Large intestine (tissue), 12 donors: ENCODE measurements at places on chromosomes 16 and 17. TPM values are rescaled to one million over a fixed set of nuclear protein-coding genes. Genes with fewer than 3 reads are reported as not detected.

The CPHXL2 gene
- polyA plus RNA-seq = 0.06 TPM

The FTSJ3 gene
- 49.6 TPM for polyA plus RNA-seq

The SOX8 gene
- 3.7 TPM for polyA plus RNA-seq

The MT3 gene
- 0.97 TPM for polyA plus RNA-seq

The CCL16 gene
- 0.19 TPM for polyA plus RNA-seq

The PIK3R5 gene
- 3.2 TPM for polyA plus RNA-seq

The TMEM92 gene
- 75.9 TPM for polyA plus RNA-seq

The INCA1 gene
- polyA plus RNA-seq = 4.6 TPM

The GDPD3 gene
- 18.1 TPM for polyA plus RNA-seq

The HELZ gene
- polyA plus RNA-seq = 25.7 TPM

The ABCC6 gene
- polyA plus RNA-seq = 88.3 TPM

DNA sequence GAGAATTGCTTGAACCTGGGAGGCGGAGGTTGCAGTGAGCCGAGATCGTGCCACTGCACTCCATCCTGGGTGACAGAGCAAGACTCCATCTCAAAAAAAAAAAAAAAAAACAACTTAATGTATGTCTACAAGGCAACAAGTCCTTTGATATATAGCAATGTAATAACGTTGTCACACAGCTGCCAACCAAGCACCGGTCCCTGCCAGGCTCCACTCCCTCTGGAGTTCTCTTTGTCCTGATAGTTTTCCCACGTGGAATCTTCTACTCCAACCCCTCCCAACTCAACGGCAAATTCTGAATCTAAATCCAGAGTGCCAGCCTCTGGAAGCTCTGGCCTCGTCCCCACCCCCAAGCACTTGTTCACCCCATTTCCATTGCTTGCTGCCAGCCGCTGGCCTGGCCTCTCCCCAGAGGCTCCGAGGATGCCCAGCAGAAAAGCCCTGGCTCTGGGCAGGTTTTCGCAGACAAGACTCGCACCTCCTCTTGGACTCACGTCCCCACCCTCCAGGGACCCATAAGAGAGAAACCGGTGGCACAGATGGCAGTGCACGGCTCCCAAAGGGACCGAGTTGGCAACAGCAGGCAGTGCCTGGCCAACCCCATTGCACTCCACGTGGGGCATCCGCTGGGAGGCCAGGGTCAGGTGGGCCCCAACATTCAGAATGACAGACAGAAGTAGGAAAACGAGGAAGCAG lies 15.9 kb upstream of the CBX2 start:
- no peak for DNase-seq

GRCh38 chr16:87947356-87948118 lies 3.7 kb upstream of the BANP start:
- no peak for DNase-seq

GRCh38 chr16:78487471-78487870 lies 388.0 kb downstream of the WWOX start:
- DNase-seq = no peak

- DNase-seq = no peak
Observed at GRCh38 chr17:66054242-66054641, 137.7 kb downstream of the CEP112 start.

DNA sequence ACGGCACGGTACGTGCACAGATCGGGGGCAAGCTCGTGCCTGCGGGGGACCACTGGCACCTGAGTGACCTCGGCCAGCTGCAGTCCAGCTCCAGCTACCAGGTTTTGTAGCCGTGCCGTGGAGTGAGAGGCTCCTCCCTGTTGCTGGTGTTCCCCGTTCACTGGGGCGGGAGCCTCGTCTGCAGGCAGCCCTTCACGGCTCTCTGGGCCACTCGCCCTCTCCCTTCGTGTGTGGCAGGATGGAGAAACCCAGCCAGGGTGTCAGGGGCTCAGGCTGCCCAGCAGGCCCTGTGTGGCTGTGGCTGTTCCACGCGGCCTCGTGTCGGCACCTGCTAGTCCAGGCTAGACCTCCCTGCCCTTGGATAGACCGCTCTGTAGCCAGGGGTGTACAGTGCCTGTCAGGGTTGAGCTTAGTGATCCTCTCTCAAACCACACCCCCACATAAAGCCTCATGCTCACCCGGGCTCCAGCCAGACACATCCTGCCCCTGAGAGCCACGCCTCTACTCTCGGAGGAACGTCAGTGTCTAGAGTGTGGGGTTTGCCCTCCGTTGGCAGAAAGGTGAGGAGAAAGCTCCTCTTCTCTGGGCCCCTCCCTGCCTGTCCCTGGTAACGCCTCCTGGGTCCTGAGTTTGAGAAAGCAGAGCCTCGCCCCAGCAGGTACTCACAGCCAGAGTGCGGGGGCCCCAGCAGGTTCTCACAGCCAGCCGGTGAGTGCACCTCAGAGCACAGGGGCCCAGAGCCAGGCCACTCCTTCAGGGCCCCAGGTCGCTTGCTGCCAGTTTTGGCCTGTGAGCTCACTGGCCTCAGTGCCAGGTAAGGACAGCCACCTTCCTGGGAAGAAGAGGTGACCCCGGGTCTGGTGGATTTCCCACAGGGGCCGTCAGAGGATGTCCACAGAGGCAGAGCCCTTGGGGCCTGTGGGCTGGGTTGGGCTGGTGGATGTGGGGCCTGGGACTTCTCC lies 27.7 kb downstream of the NME3 start:
- no peak for DNase-seq

- DNase-seq = no peak
Observed at GRCh38 chr16:31071861-31072260, 2.2 kb downstream of the ZNF668 start.

- DNase-seq = no peak
Observed at GRCh38 chr17:54813896-54814295, 86.8 kb upstream of the TOM1L1 start.

DNA sequence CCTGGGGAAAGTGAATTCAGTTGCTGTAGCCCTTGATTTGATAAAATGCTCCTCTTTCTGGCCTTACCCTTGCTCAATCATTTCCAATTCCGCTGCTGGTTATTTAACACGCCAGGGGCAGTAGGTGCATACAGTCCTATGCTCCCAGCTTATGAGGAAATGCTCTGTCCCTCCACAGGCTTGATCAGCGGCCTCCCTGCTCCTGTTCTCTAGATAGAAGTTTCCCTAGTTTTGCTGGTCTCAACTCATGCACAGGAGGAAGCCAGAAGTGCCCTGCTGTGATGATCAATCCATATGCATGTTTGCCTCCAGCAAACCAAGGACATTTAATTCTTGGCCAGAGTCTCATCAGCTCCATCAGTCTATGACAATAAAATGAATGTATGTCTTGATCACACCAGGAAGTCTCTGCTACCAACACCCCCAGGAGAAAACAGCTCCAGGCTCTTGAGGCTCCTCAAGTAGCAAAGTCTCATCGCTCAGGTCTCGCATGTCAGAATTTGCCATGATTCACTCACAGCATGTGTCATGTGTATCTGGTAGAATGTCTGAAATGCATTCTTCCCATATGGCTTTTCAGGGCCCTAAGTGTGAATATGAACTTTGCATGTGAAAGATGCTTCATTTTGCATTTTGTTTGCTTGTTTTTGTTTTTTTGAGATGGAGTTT lies 208.9 kb downstream of the CDH13 start:
- no peak for DNase-seq

DNA sequence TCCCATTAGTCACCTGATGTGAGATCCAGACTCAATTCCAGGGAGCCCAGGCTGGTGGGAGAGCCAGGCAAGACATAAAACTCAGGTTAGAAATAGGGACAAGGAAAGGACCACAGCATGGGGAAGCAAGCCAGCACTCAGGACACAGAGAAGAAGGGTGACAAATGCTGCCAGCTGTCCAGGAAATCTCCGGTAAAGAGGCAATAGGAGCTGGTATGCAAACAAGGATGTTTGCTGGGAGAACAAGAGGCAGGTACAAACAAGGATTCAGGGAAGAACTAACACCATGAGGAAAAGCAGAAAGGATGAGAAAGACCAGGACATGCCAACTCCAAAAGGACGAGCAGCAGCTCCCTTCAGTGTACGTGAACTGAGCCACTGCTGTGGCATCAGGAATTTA lies 10.2 kb upstream of the TXNDC11 start:
- no peak for DNase-seq

DNA sequence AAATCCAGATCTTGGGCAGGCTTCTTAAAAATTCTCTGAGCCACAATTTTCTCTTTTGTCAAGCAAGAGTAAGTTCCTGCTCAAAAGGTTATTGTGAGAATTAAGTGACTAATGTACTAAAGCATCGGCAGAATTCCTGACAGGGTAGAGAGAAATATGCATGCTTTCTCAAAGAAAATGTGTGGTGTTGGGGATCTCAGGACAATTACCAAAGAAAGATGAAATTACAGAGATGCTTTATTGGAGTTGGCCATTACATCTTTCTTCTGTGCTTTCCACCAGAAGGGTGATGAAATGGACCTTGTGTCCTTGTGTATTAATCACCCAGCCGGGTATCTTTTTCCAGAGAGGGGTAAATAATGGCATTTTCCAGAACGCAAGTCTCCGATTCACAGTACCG lies 1.7 kb upstream of the USP43 start:
- no peak for DNase-seq

GRCh38 chr17:61463316-61464129 lies 11.3 kb downstream of the TBX4 start:
- no peak for DNase-seq

- peak; percentile 88 for DNase-seq
Observed at GRCh38 chr16:68079626-68080344, 5.4 kb upstream of the NFATC3 start.

- DNase-seq = no peak
Observed at GRCh38 chr16:89582614-89583196, 7.1 kb downstream of the CPNE7 start.

DNA sequence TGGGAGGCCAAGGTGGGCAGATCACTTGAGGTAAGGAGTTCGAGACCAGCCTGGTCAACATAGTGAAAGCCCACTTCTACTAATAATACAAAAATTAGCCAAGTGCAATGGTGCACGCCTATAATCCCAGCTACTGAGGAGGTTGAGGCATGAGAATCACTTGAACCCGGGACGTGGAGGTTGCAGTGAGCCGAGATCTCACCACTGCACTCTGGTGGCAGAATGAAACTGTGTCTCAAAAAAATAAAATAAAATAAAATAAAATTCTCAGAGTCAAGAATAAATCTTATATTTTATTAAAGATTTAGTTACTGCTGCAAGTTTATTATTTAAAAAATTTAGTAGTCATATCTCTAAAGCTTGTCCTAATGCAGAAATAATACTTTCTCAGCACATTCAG lies 29.7 kb downstream of the ARL4D start:
- DNase-seq = no peak

- DNase-seq = no peak
Observed at GRCh38 chr17:4509923-4510617, 11.4 kb downstream of the SPNS2 start.

- DNase-seq = peak; percentile 17
Observed at GRCh38 chr17:34797720-34798119, 163.5 kb downstream of the CCT6B start.

GRCh38 chr17:70369391-70369790 lies 200.1 kb downstream of the KCNJ2 start:
- DNase-seq = no peak

DNA sequence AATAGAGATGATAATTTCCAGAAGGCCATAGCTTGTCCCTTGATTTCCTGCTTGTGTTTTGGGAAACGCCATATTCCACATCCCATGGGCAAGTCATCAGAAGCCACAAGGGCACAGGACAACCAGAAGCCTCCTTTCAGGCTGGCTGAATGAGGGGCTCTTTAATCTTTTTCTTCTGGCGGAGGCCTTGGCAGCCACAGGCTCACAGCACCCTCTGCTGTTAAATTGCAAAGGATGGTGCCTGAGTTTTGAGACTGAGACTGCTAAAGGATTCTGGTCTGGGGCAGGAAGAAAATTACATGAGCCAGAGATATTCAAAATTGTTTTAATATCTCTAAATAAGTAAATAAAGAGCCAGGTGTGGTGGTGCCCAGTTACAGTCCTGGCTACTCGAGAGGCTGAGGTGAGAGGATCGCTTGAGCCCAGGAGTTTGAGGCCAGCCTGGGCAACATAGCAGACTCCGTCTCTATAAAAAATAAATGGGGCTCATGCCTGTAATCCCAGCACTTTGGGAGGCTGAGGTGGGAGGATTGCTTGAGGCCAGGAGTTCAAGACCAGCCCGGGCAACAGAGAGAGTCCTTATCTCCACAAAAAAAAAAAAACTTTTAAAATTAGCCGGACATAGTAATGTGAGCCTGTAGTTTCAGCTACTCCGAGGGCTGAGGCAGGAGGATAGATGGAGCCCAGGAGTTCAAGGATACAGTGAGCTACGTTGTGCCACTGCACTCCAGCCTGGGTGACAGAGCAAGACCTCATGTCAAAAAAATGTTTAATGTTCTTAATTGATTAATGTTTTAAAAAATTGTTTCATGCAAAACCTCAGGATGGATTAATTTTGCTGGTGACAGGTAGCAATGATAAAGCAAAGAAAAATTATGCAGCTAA lies 26.3 kb downstream of the AARSD1 start:
- peak; percentile 38 for DNase-seq
